Renal cortex interstitium (tissue), 15 donors: ENCODE measurements at places on chromosomes 11 and 22. TPM values are rescaled to one million over a fixed set of nuclear protein-coding genes. Genes with fewer than 3 reads are reported as not detected.

SLC22A12 gene
- polyA plus RNA-seq = 3.3 TPM

BTBD10 gene
- 30.8 TPM for polyA plus RNA-seq

ZNF214 gene
- polyA plus RNA-seq = 12.7 TPM

GRCh38 chr11:72144807-72145565 lies 9.5 kb downstream of the FOLR3 start:
- DNase-seq = no peak

DNA sequence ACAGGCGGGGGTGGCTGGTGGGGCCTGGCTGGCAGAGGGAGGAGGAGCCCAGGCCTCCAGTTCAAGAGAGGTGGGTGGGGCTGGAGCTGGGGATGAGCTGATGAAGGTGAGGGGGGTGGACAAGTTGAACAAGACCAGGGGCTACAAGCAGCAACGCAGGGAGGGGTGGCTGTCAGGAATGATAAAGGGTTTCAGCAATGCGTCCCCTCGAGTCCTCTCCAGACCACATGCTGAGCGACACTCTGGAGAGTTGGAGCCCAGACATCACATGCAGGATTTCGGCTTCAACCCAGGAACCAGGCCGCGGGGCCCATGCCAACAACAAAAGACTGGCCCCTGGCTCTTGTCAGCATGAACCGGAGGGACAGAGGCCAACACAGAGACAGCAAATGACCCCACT lies 480.3 kb downstream of the BRD1 start:
- no peak for DNase-seq

DNA sequence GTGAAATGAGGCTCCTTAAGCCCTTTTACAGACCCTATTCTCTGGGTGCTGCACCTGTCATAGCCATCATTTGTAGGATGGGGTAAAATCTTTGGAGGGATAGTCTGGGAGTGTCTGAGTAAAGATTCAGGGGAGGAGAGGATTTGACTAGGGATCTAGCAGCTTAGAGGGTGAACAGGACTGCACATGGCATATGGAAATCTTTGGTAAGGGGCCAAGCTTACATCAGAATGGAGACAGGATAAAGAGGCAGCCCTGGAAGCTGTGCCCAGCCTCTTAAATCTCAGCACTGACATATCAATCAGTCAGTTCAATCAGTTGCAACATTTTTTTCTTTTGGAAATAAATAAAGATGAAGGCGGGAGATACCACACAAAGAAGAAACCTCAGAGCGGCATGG lies 301.8 kb upstream of the CADM1 start:
- no peak for DNase-seq

- DNase-seq = no peak
These were observed at the start of gene SLC25A22 for GRCh38 chr11:798093-798713. Gene SLC25A22, minus strand, starts transcription at chr11:798281. Its CDS starts 3,275 bp downstream, at chr11:795006.

DNA sequence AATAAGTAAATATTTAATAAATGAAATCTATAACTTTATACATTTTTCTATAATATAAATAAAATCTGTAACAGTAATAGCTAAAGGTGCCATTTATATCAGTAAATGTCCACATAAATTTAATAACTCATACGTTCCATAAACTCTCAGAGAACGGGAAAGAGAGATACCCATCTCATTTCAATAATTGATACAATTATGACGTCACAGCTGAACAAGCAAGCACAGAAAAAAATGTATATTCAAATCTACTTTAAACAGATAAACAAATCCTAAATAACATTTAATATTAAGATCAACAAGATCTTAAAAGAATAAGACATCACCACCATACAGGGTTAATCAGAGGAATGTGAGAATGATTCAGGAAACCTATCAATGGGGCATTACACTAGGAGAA lies 1136.5 kb downstream of the TBC1D22A start:
- DNase-seq = no peak

GRCh38 chr11:85089654-85090053 lies 537.5 kb downstream of the DLG2 start:
- DNase-seq = no peak

- DNase-seq = no peak
These were observed 3898.2 kb upstream of the OR11H1 start for GRCh38 chr22:11629661-11630385.

- no peak for DNase-seq
These were observed 73.0 kb downstream of the RTL6 start for GRCh38 chr22:44424867-44425693.
